Stimulated activated CD4-positive, alpha-beta T cell treated with anti-CD3 and anti-CD28 coated beads, TNF-alpha, amount 100 ng/mL, for 48 hours (primary cell): ENCODE measurements at places on chromosomes 11 and 22.

- no peak for DNase-seq
These were observed 10.7 kb upstream of the VPS37C start for GRCh38 chr11:61171907-61172306.

- DNase-seq: no peak
These were observed 109.3 kb downstream of the APIP start for GRCh38 chr11:34806875-34807274.

DNA sequence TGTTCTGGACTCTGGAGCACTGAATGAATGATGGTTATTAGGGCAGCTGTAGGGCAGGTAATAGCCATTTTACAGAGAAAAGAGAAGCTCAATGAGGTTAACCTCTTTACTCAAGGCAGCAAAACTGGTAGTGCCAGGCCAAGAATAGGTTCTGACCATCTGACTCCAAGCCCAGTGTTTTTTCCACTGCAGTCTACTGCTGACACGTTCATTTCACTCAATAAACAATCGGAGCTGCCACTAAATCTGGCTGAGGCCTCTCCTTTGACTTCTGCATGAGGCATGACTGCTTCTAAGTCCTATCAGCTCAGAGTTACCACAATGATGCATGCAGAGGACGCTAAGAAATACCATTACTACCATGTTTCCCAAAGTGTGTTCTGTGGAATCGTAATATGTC lies 117.6 kb downstream of the ARL14EP start:
- DNase-seq: no peak

GRCh38 chr11:50298182-50298988 lies 265.7 kb downstream of the OR4C45 start:
- no peak for DNase-seq

- no peak for DNase-seq
These were observed 247.1 kb downstream of the TBC1D22A start for GRCh38 chr22:47009304-47010101.

- no peak for DNase-seq
These were observed 256.3 kb upstream of the ARHGAP20 start for GRCh38 chr11:110968348-110969062.

DNA sequence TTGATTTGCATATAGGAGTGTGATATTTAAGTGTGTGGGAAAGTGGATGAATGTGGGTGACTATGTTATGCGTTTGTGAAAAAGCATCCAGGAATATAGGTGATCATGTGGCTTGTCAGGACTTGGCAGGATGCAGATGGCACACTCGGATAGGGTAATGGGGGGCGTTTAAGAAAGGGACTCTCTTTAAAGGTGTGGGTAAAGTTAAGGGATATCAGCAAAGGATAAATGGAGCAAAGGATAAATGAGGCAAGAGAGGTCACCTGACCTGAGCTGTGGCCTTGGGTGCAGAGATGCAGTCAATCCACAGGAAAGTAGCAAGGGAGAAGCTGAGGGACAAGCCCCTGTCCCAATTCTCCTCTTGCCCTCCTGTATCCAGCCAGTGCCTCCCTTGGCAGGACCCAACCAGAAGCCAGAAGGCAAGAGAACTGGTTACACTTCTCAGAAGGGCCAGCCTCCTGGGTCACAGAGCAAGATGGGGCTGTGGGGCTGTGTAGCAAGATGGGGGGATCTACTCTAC lies 47.5 kb upstream of the GRAMD1B start:
- no peak for DNase-seq

DNA sequence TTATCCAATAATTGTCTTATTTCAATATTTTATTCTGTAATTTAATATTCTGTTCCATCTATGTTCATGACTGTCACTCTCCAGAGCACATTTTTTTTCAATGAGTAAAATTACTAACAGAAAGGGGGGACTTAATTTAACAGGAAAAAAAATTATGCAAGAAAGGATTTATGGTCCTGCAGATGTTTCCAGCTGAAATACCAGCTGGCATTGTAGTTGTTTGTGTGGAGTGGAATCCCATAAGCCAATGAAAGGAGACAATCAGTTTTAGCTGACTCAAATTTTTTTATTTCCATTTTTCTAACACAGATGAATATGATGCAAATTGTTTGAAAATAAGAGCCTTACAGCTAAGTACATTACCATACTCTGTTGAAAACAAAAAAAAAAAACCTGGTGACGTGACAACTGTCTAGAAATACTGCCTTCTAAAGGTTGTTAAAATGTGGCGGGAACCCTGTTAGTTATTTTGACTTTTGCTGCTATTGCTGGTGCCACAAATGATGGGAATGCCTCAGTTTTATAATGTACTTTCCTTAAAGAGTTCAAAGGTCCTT lies 389.1 kb downstream of the ETS1 start:
- DNase-seq: no peak

GRCh38 chr11:45079075-45079444 lies 67.4 kb upstream of the PRDM11 start:
- no peak for DNase-seq

GRCh38 chr22:25098445-25099081 lies 101.1 kb upstream of the CRYBB3 start:
- DNase-seq: no peak

DNA sequence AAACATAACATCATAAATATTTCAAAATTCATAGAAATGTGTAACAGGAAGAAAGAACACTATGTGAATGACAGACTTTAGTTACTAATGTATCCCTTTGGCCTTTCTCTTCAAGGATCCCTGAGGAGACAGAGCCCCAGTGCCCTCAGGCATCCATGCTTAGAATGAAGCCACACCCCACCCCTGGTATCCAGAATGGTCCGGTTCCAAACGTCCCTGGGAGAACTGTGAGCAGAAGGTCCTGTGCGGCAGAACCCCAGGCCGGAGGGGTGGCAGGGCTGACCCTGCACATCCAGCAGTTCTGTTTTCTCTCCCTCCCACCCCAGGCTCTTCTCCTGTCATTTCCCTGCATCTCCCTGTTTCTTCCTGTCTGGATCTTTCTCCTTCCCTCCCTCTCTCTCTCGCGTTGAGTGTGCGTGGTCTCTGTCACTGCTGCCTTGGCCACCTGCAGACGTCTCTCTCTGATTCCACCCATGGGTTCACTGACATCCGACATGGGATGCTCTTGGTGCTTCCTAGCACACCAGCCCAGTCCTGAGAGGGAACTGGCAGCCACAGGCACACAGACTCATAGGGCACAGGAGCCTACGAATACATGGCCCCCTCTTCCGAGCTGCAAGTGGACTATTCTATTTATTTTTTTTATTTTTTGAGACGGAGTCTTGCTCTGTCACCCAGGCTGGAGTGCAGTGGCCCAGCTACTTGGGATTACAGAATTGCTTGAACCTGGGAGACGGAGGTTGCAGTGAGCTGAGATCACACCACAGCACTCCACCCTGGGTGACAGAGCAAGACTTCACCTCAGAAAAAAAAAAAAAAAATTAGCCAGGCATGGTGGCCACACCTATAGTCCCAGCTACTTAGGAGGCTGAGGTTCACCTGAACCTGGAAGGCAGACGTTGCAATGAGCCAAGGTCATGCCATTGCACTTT lies 5.7 kb downstream of the RFPL1 start:
- no peak for DNase-seq

DNA sequence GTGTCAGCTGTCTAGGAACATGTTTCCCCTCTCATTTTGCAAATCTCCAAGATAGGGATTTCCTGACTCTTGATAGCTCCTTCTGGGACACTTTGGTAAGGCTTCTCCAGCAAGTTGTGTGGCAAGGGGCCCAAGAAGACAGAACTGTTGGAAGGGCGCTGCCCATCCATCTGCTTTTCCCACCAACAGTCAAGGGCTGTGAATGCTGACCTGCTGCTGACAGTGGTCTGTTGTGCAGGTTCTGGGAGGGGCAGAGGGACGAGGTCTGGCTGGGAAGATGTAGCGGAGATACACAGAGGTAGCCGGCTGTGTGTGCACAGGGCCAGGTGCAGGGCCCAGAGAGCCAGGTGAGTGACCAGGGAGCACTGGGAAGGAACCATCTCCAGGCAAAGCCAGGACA lies 12.2 kb downstream of the BCR start:
- DNase-seq: no peak

DNA sequence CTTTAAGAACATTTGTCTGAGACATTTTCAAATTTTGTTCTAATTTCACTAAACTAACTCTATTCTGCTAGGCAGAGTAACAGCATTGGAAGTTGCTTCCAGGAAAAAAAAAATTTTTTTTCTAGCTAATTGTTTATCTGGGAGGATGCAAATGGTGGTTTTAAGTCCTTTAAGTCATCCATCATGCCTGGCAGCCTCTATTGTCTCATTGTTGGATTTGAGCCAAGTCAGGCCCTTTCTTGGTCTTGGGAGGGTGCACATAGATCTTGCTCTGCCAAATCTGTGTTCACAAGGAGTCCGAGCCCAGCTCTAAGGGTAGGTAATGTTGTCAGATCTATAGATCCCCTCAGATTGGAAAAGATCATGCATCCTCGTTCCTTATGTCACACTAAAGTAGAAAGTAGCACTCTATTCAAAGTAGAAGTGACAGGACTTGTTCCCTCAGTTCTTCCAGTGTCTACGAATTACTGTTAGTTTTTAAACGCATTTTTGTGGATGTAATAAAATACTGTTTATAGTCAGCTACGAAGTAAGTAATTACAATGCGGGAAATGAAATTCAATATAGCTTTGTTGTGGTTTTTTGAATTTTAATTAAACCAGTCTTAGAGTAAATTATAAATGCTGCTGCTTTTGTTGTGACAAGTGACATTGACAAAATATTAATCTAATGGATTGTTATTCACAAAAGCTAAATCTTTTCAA lies 166.0 kb upstream of the RASSF10 start:
- no peak for DNase-seq

DNA sequence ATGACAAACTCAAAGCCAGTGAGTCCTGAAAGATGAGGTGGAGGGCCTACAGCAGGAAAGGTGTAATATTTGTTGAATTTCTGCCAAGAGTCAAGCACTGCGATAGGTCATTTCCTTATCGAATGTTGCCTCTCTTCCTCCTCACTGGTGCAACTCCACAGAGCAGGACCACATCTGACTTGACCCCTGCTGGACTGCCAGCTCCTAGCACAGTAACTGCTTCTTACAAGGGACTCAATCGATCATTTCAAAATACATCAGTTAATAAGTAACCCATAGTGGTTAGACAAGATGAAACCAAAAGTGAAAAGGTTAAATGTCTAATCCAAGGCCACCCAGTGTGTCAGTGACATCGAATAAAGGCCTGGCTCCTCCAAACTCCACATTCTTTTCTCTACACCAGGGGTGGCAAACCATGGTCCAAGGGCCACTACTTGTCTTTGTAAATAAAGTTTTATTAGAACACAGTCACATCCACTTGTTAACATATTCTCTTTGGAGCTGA lies 98.5 kb upstream of the CSNK2A3 start:
- DNase-seq: no peak

- DNase-seq: no peak
These were observed 4.4 kb downstream of the C11orf86 start for GRCh38 chr11:66979336-66979980.
